ENCODE measurements at places on chromosomes 4 and X.

GRCh38 chr4:162706632-162707031 lies 460.1 kb downstream of the NAF1 start:
- no peak for DNase-seq

- no peak for DNase-seq
These were observed 695.4 kb downstream of the ARAP2 start for GRCh38 chr4:35548921-35549320.

DNA sequence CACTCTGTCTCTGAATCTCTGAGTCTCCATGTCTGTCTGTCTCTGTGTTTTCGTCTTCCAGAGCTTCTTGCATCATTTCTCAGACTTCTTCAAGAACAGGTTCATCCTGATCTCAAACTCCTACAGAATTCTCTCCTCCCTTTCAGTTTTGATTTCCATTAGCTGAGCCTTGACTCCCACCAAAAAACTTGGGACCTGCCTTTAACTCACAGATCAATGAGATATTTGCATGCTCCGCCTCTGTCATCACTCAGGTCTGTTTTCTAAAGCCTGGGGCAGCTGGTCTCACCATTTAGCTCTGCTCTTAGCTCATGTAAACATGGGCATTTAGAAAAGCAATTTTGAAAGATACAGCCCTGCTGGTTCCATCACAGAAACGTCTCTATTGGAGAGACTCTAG lies 8.6 kb downstream of the DAPP1 start:
- DNase-seq, result no peak

DNA sequence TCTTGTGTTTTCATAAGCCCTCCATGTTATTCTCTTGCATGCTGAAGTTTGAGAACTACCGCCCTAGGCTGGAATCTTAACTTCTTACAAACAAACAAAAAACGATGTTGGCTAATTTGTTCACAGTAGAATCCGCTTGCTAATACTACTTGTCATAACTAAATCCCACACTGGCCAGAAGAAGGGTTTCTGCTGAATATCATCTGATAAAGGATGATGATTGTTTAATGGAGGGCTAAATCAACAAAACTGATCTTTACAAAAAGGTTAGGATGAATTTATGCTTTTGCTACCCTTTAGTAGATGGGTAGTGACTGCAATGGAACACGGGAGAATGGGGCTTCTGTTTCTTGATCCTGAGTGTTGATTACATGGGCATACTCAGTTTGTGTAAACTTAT lies 42.3 kb downstream of the SPATA4 start:
- no peak for DNase-seq

- DNase-seq, result no peak
These were observed 31.7 kb downstream of the DLG3 start for GRCh38 chrX:70476166-70476933.

GRCh38 chrX:18945483-18945882 lies 38.4 kb downstream of the PHKA2 start:
- DNase-seq, result no peak

DNA sequence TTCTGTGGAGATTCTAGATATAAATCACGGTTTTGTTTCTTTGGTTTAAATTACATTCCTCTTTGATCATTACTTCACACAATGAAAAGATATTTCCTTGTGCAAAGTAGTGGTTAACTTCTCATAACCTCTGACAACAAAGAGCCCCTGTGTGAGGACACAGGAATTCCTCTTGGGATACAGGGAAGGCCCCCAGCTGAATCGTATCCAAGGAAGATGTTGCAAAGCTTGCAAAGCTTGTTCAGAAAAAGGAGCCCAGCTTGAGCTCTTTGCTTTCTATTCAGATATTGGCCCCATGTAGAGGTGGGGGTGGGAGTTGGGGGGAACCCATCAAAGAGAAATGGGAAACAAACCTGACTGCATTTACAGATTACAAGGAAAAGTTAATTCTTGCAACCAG lies 145.7 kb downstream of the RELL1 start:
- no peak for DNase-seq

DNA sequence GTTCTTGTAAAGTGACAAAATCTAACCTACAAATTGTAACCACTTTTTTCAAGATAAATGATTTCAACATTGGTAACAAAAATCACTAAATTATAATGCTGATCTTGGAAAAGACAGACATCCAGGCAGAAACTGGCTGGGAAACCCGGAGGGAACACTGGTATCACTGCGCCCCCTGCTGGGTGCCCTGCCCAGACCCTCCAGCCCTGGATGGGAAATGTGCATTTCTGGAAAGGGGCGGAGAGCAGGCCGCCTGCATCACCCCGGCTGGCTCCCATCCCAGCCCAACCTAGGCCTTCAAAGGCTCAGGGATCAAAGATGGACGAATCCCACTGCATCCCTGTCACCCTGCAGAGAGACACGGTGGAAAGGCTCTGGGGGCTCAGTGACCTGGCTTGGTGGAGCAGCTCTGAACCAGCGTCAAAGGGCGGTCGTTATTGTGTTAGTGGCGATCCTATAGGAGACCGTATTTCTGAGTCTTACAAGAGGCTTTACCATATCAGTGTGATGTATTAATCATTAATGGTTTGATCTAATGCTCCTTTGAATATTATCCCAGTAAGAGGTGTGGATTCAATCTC lies 37.3 kb downstream of the ACOX3 start:
- peak; percentile 95 for DNase-seq

Data from AG20443 (cell line).